ENCODE measurements at places on chromosomes 7 and 10.

DNA sequence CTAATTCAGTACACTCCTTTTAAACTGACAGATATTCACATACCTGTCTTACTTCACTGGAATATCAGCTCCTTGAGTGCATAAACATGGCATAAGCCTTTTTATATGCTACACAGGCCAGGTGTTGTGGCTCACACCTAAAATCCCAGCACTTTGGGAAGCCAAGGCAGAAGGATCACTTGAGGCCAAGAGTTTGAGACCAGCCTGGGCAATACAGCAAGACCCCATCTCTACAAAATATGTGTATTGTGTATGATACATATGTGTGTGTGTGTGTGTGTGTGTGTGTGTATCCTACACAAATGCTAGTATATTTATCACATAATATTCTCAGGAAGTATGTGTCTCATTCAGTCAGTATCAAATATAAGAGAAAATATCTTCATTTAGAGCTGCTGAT, 45.3 kb downstream of the DNAJC12 start:
- no peak for DNase-seq

- DNase-seq: no peak
Measured at GRCh38 chr10:31855033-31855432, 73.6 kb downstream of the ARHGAP12 start.

DNA sequence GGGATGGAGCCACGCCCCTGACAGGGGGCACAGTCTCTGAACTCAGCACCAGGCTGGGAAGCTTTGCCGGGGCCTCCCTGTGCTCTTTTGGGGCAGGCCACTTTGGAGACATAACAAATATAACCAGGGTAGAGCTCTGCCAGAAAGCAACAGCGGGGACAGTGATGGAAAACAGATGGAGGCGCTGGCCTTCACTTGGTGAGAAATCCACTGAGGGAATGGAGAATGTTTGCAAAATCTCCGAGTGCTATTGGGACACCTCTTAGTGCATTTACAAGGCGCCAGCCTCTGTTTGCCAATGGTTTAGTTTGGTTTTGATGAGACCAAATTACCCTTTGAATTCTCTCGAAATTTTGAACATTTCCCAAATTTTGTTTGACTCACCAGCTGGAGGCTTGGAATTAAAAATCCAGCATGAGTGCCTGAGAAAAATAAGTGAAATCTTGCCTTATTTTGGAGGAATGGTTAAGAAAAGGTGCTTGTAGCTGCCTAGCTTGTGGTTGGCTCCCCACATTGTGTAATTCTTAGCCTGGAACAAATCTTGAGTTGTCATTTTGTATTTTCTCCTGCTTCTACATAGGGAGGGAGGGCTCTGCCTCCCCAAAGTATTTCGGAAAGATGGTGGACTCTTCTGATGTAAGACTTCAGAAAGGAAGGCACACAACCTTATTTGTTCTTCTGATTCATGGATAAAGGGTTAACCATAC, 980.5 kb downstream of the LRMDA start:
- DNase-seq: no peak

GRCh38 chr10:101780187-101780817, 2.9 kb downstream of the NPM3 start:
- no peak for DNase-seq

DNA sequence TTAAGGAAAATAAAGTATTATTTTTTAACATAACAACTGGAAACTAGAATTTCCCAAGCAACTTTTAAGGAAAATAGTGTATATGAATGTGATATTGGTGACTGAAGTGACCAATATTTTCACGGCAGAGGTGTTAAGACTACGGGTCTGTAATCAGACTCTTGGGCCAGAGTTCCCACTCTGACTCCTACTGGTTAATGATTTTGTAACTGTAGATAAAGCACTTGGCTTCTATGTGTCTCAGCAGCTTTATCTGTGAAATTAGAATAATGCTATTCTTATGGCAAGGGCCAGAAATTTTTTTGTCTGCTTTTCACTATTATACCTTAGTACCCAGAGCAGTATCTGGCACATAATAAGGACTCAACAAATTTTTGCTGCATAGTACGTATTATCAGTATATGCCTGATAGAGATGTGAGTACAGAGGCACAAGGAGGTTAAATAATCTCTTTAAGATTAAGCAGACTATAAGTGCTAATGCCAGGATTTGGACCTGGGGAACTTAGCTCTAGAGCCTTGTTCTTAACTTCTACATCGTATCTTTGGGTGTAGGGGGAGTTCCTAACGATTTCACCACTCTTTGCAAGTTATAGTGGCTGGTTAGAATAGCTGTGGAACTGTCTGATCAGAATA, 186.1 kb upstream of the SLC26A5 start:
- no peak for DNase-seq

DNA sequence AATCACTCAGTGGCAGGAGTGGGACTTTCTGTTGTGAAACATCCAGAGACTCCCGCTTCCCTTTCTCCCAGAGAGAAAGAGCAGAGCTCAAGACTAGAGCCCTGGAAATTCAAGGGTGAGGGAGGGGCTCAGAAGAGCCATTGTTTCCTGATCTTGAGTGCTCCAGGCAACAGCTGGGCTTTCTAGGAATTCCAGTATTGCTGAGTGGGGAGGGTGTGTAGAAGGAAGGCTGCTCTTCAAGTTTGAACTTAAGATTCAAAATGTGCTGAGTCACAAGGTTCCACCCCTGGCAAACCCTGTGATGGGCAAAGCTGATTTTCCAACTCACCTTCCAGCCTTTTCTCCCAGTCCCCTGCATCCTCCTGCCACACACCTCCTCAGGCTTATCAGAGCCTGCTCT, 42.3 kb upstream of the MSRB2 start:
- DNase-seq: no peak

DNA sequence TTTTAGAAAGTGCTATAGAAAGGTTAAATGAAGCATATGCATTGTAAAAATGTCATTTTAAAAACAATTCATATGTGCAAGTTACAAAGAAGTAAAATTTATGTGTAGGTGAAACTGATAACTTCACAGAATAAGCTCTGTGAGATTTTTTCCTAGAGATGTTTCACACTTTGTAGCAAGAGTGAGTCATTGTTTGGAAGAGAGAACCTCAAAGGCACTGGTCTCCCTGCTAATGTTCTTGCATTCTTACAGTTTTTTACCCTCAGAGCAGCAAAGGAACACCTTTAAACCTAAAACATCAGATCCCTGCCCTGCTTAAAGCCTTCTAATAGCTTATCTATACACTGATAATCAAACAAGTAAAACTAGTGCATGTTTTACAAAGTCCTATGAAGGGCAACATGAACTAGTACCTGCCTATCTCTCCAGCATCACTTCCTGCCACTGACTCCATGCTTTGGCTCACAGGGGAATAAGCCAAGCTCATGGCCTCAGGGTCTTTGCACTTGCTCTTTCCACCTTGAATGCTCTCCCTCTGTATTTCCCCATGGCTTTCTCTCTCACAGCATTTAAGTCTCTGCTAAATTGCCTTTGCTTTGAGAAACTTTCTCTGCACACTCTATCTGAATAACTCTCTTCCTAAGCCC, 997.0 kb downstream of the GATA3 start:
- DNase-seq: no peak

DNA sequence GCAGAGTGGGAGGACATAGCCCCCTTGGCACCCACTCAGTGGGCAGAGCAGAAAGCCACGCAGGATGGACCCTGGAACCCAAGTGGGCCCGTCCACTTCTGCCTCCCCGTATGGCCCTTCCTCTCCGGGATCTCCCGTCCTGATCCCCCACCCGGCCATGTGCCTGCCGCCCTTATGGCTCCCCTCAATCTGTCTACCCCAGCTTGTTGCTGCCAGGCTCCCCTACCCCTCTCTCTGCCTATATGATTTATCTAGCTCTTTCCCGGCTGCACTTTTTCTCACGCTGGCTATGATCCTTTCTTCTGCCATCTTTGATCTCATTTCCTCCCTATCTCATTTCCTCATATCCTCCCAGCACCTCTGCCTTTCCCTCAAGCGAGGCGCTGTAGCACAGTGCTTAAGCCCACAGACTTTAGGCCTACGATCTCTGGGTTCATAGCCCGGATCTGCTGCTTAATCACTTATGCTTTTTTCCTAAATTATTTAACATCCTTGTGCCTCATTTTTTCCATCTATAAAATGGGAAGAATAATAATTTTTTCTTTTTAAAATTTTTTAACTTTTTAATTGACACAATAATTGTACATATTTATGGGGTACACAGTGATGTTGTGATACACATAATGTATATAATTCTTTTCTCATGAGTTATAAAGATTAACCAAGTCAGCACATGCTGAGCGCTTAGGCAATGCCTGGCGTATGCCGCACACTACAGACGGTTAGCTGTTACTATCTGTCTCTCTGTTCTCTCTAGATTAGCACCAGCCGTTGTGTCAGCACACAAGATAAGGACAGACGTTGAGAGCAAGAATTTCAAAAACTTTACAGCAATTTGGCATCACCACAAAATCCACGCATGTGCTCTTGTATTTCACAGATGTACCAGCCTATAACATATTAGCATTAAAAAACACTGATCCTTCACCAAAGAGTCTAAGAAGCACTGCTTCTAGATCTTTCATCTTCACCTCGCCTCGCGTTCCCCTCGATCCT, 18.1 kb downstream of the KCNH2 start:
- no peak for DNase-seq

DNA sequence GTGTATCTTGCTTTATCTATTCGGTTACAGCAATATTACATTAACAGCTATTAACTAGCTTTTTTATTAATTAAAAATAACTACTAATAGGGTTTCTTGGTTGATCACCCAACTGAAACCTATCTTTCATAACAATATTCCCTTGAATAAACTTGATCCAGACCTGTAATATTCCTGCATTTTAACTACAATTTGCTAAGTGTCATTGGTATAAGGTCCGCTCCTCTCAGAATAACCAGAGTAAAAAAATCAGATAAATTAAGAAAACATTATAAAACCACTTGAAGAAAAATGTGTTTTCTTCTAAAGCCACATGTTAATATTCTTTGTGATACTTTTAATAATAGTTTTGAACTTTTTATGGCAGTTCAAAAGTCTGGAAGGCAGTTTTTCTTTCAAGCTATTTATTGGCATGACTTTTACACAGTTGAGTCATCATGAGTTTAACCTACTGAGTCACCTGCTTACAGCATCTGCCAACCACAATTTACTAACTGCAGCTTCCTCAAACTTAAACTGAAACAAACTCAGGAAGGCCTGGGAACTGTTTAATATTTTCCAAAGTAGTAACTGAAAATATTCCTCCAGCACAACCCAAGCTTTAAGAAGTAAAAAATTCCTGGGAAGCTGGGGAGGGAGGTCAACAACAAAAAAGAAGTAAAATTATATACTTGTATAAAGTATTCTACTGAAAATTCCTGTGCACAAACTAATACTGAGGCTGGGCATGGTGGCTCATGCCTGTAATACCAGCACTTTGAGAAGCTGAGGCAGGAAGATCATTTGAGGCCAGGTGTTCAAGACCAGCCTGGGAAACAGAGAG, 103.2 kb downstream of the NRBF2 start:
- no peak for DNase-seq

DNA sequence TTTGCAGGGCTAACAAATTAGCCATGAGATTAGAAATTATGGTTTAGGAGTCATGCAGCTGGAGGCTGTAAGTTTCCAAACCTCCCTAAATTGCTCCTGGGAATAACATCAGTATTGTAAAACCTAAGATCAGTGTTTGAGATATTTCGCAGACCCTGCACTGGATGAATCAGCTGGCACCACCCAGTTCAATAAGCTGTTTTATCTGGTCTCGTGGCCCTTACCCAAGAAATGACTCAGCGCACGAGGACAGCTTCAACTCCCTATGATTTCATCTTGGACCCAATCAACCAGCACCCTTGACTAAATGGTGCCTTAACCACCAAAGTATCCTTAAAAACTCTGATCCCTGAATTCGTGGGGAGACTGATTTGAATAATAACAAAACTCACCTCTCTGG, 482.0 kb upstream of the PCDH15 start:
- DNase-seq: no peak

DNA sequence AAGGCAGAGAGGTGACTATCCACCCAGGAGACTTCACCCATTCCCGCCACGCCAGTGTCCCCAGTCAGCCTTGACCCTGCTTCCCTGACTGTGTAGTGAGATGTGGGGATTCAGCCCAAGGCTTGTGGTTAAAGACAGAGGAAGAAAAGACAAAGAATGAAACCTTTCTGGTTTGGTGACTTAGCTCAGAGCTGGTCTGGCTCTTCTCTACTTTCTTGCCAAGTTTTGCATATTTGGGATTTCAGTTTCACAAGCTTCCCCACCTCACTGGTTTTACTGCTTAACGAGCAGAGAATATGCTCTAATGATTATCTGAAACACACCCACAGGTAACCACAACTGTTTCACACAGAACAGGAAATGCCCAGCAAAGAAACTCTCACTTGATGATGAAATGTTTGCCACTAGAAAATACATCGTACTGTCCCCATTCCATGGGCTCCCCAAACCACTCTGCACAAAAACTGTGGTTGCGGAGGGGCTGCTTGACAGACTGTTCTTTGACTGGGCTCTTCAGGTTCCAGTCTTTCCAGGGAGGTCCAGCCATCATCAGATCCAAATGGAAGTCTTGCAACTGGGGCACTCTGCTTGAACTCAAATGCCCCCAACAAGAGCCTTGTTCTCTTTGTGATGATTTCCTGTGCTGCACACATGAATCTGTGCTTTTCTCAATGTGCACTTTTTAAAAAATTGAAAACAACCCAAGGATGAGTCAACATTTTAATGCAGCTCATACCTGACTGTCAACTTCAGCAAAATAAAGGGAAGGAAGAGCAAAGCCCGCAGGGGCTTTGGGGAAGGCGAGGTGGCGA, 95.5 kb downstream of the CTBP2 start:
- DNase-seq: no peak

DNA sequence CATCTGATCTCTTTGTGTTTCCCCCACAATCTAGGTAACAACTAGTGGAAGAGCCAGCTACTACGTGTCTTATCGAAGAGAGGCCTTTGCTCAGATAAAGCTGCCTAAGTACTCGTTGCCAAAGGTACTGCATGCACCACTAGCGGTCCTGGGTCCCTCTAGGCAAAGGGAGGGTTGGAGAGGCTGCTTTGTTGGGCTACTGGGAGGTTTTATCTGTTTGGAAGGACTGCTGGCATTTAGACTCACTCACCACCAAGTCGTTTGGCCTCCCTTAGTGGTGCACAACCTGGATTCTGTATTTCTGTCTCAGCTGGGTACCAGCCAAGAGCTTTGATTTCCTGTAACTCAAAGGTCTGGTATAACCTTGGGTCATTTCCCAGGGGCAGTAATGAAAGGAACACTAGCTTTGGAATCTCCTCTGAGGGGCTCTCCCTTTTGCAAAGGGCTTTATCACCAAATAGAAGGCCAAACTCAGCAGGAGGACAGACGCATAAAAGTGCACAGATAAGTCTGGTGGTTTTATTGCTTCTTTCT, 498.3 kb downstream of the SORCS3 start:
- no peak for DNase-seq
